ENCODE measurements at places on chromosomes 3 and 15.

- DNase-seq, result no peak
Measured at GRCh38 chr3:185082829-185083228, 70.0 kb downstream of the C3orf70 start.

DNA sequence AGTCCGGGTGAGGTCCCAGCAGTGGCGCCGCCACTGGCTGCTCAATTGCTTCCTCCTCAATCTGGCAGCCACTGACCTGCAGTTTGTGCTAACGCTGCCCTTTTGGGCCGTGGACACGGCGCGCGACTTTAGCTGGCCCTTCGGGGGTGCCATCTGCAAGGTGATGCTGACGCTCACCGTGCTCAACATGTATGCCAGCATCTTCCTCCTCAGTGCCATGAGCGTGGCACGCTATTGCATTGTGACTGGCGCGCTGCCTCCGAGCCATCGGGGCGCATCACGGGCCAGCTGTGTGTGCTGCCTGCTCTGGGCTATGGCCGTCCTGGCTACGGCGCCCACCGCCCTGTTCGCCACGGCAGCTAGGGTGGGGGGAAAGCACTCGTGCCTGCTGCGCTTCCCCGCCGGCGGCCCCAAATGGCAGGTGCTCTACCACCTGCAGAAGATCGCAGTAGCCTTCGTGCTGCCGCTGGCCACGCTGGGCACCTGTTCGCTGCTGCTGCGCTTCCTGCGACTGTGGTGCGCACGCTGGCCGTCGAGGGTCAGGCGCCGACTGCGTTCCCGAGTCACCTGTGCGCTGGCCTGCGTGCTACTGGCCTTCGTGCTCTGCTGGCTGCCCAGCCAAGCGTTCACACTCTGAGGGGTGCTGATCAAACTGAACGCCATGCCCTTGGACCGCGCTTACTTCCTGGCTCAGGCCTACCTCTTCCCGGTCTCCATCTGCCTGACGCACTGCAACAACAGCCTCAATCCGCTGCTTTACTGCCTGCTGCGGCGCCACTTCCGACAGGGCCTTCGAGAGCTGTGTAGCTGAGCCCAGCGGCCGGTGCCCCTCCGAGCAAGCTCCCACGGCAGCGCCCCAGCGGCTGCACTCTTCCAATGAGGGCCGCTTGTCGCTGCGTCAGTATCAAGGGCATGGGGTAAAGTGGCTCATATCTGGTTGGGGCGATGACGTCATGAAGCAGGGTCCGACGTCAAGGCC, 20.3 kb upstream of the ADAMTS7 start:
- no peak for DNase-seq

- no peak for DNase-seq
Measured at GRCh38 chr3:109640146-109640652, 302.9 kb upstream of the DPPA4 start.

- DNase-seq, result no peak
Measured at GRCh38 chr3:108319428-108320082, 23.2 kb downstream of the HHLA2 start.

GRCh38 chr15:45804028-45804427, 169.2 kb downstream of the SQOR start:
- DNase-seq, result no peak

DNA sequence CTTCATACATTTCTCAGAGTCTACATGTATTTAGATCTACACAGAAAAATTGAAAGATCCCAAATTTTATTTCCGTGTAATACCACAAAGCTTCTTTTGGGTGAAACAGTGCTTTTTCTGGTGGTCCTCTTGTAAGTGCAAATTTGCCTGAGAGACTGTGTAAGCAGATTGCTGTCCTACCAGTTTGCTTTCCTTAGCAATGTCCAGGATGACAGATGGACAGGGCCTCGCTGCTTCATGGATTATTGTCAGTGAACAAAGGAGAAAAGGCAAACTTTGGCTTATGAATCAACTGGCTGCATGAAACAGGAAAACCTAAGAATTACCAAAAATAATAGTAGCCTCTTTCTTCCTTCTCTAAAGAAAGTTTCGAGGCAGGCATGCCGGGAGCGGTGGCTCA, 82.6 kb upstream of the UBE2E1 start:
- DNase-seq, result no peak

GRCh38 chr3:132716372-132716771, 5.8 kb downstream of the NPHP3 start:
- no peak for DNase-seq

DNA sequence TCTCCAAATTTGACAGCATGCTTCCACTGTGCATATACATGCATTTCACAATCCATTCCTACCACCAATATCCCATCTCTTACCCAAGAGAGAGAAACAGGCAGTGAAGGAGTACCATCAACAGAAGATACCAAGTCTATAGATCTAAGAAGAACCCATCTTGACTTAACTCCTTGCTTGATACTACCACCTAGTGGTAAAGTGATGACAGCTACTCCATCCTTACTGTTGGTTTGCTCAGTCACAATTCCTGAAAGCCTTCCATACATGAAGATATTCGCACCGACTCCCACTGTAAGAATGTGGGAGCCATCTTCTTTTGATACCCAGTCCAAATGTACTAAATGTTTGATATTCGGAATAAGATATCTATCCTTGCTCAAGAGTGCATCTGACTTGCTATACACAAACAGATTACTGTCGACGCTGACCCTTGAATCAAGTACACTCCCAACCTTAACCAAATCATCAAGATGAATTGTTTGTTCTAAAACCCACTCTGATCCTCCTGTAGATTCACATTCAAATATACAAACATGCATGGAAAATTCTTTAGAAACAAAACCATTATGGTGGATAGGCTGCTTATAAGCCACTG, 123.1 kb downstream of the DMXL2 start:
- DNase-seq, result peak; percentile 3

DNA sequence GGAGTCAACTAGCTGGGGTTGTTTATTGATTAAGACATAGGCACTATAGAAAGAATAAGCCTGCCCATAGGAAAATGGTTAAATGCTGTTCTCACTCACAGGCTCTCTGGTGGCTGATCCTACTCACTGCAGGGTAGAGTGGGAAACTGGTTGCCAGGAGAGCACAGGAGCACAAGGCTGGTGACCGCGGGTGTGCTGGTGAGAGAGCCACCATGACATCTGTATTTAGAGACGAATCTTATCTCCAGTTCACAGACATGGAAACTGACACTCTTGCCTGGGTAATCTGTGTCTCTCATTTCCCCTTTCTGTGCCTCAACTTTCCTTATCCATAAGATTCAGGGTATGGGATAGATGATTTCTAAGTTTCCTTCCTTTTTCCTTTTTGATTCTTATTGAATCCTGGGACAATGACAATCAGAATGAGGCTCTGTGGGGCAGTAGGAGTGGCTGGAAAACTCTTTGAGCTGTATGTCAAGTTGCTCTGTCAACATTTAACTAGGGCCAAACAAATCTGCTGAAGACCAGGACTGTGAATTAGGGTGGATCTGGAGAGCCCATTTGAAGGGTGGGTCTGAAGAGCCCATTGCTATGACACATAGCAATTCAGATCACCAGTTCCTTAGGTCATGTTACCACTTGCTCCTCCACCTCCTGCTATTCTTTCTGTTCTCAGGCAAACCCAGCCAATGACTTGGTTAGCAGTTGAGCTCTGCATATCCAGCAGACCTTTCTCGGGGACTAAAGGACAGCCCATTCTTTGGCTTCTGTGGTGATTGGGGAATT, 286.1 kb upstream of the TBL1XR1 start:
- no peak for DNase-seq

DNA sequence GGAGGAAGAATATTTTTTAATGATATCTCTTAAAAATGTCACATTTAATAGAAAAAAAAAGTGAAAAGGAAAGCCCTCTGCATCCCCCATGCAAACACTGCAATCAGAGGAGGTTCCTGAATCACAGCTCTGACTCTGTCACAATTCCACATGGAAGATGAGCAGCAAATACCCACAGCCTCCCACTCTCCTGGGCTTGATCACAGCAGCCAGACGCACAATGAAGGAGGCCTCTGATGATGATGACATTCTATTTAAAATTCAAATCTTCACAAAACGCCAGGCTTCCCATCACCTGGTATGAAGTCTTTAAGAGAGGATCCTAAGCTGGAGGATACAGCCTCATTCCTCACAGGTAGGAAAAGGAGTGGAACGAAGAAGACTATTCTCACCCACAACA, 9.1 kb upstream of the DIS3L start:
- DNase-seq, result no peak

GRCh38 chr3:144028798-144029411, 57.3 kb downstream of the DIPK2A start:
- DNase-seq, result no peak

GRCh38 chr15:46956456-46956855, 760.8 kb upstream of the SEMA6D start:
- DNase-seq, result no peak

DNA sequence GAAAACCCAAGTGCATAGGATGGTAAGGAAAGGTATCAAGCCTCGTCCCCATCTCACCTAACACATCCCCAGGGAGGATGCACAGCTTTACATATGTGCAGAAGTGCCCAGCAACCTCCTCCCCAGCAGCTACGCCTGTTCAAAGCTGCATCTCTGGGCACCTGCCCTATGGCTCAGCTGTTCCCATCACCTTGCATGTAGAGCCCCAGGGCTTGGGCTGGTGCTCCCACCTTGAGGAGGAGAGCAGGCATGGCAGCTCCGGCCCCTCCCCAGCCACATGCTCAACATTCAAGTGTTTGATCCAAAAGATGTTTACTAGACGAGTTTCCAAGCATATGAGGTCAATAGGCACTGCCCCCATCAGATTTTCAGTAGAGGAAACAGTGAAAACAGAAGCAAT, 173.5 kb downstream of the ATP10A start:
- DNase-seq, result no peak

GRCh38 chr15:80060356-80061006, 1.0 kb downstream of the ZFAND6 start:
- peak; percentile 6 for DNase-seq

All from H54 (cell line).